Ureter (tissue), 1 donor: ENCODE measurements at places on chromosomes 16 and 17. TPM values are rescaled to one million over a fixed set of nuclear protein-coding genes. Genes with fewer than 3 reads are reported as not detected.

KPNB1 gene
- total RNA-seq = 352 TPM

ASPHD1 gene
- total RNA-seq = 1.2 TPM

PSME3 gene
- total RNA-seq = 113 TPM

RANBP10 gene
- total RNA-seq = 25.3 TPM

ABCC6 gene
- total RNA-seq = 0.29 TPM

CLEC10A gene
- total RNA-seq = 5.1 TPM

DNA sequence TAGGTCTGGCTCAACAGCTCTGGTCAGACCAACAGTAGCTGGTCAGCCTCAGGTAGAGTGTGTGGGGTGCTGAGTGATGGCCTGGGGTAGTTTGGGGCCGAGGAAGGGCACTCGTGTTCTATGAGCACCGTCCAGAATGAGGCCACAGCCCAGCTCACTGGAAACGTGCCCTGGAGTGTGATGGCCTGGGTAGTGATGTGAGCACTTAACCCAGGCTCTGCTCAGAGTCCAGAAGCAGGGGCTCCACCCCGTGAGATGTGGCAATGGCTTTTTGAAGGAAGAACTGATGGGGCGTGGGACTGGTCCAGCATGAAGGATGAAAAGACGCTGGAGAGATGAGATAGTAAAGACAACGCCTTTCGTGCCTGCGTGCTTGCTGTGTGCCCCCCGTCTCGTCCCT is 35.3 kb downstream of the NTN1 start:
- no peak for DNase-seq

- no peak for DNase-seq
Measured at GRCh38 chr16:27111486-27111885, 44.8 kb downstream of the C16orf82 start.

DNA sequence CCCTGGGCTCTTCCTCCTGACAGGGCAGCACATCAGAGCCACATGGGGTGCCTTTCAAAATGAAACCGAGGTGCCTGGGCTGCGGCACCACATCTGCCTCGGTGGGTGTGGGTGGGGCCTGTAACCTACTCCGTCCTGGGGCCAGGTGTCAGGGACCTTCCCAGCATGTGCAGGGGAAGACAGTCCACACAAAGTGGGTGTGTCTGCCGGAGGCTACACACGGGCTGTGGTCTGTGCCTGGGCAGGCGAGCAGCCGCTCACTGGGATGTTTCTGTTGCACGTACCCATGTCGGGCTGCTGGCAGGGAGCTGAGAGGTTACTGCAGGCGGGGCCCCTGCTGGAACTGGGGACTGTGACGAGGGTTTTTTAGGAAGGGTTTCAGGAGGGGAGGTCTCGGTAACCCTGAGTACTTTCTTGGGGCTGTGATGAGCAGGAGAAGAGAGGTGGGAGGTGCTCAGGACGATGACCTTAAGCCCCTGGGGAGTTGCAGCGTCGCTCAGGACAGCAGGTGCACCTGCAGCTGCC is 351.2 kb downstream of the SEC14L1 start:
- no peak for DNase-seq

- DNase-seq = no peak
Measured at GRCh38 chr16:75216127-75216526, 2.7 kb upstream of the CTRB1 start.

DNA sequence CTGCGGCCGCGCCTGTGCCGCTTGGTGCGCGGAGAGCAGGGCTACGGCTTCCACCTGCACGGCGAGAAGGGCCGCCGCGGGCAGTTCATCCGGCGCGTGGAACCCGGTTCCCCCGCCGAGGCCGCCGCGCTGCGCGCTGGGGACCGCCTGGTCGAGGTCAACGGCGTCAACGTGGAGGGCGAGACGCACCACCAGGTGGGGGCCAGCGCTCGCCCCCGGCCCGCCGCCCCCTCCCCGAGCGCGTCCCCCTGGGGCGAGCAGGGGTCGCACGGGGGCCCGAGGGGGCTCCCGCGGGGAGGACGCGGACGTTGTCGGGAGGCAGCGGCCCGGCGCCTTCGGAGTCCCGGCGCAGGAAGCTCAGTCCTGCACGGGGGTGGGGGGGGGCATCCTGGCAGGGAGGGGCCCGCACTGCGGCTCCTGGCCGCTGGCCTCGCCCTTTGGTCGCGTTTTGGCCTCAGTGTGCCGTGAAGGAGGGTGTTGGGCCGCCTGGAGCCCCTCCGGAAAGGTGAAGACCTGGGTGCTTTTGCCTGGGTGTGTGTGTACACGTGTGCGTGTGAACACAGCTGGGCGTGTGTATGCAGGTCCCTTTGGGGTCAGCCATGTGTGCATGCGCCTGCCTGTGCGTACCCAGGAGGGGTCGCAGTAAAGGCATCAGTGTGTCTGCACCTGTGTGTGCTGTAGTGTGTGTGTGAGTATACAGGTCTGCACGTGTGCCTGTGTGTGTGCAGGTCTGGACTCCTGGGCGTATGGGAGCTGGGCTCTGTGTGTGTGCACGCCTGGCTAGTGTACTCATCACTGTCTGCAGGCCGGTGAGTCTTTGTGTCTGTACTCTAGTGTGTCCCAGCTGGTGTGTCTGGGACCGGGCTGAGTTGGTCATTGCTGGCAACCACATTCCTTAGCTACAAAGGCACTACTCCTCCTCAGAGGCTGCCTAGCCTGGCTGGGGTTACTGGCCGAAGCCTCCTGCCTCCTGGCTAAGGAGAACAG is 615 bp downstream of the NHERF2 start:
- no peak for DNase-seq

DNA sequence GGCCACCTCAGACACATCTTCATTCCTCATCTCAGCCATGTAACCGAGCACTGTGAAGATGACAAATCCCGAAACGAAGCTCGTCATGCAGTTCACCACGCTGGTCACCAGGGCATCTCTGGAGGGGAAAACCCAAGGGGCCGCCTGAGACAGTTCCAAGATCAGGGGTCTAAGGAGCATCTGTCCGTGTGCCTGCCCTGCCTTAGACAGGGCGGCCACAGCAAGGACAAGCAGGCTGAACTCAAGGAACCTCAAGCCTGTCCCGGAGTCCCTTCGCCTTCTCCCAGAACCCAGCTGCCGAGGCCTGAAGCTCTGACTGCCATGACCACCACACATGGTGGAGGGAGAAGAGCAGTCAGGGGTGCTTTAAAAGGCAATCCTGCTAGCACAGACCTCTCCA is 22.7 kb downstream of the SLC6A4 start:
- DNase-seq = no peak

DNA sequence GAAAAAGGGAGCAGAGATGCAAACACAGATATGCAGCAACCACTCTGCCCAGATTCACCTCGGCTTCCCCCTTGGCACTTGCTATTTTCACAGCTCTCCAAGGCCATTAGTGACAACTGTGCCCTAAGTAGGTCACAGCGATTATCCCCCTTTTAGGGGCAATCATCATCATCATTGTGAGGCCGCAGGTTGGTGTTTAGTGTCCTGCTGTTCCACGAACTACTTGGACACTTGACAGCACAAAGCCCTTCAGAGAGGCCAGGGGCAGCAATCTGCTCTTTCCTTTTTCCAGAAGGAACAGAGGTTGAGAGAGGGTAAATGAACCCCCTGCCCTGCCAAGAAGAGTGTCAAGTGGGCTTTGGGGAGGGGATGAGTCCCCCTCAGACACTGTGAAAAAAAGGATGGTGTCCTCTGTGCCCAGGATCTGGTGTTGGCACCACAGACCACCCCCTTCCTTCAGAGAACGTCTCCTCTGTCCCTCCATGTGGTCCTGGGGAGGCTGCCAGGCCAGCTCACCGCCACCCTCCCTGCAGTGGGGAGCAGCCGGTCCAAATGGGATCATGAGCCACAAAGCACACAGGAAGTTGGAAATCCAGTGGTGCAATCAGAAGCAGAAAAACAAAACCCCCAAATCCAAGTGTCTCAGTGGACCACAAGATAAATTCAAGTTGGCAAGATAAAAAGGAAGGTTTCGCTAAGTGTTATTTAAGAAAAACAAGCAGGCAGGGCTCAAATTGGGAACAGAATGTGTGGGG is 78.4 kb upstream of the MED9 start:
- no peak for DNase-seq

GRCh38 chr17:79055197-79055596 is 19.4 kb upstream of the ENGASE start:
- DNase-seq = no peak
